ENCODE measurements at places on chromosomes 4 and X.

DNA sequence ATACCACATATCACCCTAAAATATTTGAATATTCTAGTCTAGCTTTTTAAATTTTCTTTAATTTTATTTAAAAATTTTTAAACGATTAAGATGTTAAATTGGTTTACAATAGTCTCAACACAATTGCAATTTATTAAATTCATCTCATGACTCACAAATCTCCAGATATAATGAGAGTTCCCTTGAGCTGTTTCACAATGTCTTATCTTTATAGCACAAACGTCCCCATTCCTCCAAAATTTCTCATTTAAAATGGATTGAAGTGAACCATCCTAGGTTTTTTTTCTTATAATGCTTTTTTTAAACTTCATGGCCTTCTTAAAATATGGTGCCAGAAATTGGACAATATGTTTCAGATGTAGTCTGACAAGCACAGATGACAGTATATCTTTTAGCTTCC, 204.4 kb downstream of the GABRB1 start:
- DNase-seq: no peak

- DNase-seq: no peak
Observed at GRCh38 chr4:155307731-155308277, 69.0 kb downstream of the MAP9 start.

DNA sequence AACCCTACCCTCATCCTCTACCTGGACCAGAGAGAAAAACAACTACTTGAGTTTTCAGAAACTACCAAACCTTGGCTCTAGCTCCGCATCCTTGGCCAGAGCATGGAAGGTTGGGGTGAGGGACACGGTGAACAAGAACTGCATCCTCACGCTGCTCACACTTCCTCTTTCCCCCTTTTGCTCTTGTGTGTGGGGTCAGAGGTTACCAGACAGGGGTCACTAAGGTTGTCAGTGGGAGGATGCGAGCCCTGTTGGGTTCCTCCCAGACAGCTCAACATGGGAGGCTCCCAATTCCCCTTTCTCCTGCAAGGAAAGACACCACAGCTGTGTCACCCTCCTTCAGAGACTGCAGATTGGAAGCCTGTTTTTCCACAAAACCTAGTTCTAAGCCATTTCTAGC, 5.5 kb upstream of the ZXDB start:
- no peak for DNase-seq

GRCh38 chr4:76758290-76758882, 139.6 kb downstream of the SOWAHB start:
- DNase-seq: no peak

DNA sequence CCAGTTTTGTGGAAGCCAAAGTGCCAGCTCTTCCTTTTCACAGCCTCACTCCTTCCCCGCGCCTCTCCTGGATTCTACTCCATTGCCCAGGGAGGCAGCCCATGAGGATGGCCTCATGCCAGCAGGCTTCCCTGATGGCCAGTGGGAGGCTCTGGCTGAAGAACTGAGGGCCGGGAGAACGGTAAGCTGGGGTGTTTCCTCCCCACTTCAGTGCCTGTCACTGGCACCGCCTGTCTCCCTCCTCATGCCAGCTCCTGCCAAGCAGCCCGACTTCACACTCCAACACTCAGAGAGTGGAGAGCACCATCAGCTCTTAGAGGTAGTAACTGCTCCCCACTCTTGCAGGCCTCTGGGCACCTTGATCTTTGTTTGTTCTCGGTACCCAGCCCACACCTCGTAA, 46.9 kb upstream of the STIM2 start:
- no peak for DNase-seq

DNA sequence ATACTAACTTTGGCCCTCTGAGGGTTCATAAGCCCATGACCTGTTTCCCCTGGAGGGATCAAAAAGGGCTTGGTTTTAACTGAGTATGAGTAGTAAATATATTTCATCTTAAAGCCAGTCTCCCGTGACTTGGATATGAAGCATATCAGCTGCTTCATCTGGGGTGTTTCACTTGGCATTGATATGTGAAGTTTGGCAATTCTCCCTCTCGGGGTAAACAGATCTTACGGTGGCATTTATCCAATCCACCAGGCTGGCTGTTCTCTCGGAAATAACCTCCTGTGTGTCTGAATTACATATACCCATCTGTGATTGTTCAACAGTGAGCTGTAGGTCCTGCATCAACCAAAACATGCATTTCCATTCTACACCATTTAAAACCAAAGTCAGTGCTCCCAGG, 130.7 kb downstream of the ADAM29 start:
- no peak for DNase-seq

GRCh38 chr4:109432696-109433095, 919 bp upstream of the SEC24B start:
- no peak for DNase-seq

- DNase-seq: peak; percentile 71
Observed at GRCh38 chr4:71270901-71271300, 67.9 kb upstream of the SLC4A4 start.

GRCh38 chr4:5478169-5478568, 230.2 kb downstream of the EVC2 start:
- DNase-seq: peak; percentile 56

DNA sequence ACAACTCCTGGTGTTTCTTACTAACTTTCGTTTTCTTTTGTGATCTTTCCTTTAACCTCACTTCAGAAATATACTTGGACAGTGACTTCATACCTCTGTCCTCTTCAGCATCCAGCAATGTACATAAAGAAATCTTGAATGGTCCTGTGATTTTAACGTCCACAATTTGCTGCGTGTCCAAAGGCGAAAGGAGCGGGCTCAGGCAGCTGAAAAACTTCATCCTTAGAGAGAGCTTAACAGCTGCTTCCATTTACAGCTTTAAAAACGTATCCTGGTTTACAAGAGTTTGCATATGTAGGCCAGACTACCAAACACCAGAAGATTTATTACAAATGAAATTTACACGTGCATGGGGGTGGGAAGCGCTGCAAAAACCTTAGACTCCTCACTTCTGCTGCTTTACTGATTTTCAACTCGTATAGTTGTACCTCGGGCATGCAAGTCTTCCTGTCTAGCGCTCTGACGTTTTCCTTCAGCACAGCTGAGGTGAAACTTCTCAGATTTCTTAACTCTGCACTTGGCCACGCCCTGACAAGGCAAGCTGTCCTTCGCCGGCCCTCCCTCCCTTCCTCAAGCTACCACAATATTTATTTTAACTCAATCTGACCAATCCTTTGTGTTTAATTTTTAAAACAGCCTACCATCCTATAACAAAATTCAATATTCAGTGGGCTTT, 406.4 kb downstream of the FAM47A start:
- DNase-seq: peak; percentile 76

DNA sequence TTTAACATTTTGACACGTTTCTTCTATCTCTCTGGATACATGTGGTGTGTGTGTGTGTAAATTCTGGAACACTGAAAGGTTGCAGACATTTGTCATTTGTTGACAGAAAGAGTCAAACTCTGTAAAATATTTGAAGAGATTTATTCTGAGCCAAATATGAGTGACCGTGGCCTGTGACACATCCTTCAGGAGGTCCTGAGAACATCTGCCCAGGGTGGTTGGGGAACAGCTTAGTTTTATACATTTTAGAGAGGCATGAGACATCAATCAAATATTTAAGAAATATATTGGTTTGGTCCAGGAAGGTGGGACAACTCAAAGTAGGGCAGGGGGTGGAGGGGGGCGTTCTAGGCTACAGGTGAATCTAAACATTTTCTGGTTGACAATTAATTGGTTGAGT, 40.7 kb upstream of the CD40LG start:
- DNase-seq: no peak

GRCh38 chr4:70183168-70183939, 12.2 kb upstream of the ODAM start:
- DNase-seq: peak; percentile 71

- DNase-seq: no peak
Observed at GRCh38 chrX:134004084-134004483, 18.7 kb upstream of the GPC3 start.

DNA sequence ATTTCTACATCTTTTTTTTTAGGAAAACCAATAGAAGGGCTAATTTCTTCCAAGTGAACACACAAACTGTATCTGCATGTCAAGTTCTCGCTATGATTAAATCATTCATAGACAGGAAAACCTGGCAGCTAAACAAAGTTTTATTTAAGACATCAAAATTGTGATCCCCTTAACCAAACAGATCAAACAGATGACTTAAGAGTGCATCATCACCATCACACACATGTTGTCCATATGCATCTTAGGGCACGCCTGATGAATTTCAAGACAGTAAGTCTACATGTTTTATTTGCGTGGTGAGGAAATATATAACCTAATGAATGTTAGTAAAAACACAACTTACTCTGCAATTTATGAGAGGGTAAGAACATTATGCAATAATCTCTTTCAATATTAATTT, 317.0 kb upstream of the ANXA10 start:
- DNase-seq: no peak

GRCh38 chr4:18394656-18395055, 373.1 kb upstream of the LCORL start:
- DNase-seq: no peak

GRCh38 chr4:121485190-121485804, 104.5 kb upstream of the QRFPR start:
- DNase-seq: no peak

- DNase-seq: peak; percentile 55
Observed at GRCh38 chrX:43467608-43468234, 188.4 kb upstream of the MAOA start.

DNA sequence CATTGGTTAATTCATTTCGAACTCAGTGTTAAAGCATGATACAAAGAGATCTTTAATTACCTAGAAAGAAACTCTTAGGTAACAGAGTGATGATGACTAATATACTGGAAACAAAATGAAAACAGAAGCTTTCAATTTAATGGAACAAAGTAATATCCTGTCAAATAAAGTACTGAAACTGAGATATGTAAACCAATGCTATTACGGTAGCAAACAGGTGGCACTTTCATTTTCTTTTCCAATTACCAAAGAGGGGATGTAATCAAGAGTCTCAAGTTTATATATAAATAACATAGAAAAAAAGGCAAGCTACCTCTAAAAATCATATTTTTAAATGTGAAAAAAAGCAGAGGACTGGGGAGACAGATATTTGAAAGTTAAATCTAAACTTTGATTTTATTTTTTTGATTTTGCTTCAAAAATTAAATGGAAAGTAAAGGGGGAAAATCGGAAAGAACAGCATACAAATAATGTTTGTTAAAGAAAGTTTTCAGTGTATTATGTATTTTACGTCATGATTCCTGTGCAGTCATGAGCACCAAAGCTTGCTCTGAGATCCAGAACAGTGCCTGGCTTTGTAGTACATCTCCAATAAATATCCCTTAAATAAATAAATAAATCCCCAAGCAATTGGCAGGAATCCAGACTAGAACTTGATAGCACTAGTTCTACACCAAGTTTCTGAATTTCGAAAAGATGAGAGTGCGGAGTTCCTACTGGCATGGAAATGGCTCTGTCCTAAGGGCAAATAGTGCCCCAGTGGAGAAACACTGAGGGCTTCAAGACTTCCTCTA, 25.0 kb upstream of the RAPGEF2 start:
- no peak for DNase-seq

DNA sequence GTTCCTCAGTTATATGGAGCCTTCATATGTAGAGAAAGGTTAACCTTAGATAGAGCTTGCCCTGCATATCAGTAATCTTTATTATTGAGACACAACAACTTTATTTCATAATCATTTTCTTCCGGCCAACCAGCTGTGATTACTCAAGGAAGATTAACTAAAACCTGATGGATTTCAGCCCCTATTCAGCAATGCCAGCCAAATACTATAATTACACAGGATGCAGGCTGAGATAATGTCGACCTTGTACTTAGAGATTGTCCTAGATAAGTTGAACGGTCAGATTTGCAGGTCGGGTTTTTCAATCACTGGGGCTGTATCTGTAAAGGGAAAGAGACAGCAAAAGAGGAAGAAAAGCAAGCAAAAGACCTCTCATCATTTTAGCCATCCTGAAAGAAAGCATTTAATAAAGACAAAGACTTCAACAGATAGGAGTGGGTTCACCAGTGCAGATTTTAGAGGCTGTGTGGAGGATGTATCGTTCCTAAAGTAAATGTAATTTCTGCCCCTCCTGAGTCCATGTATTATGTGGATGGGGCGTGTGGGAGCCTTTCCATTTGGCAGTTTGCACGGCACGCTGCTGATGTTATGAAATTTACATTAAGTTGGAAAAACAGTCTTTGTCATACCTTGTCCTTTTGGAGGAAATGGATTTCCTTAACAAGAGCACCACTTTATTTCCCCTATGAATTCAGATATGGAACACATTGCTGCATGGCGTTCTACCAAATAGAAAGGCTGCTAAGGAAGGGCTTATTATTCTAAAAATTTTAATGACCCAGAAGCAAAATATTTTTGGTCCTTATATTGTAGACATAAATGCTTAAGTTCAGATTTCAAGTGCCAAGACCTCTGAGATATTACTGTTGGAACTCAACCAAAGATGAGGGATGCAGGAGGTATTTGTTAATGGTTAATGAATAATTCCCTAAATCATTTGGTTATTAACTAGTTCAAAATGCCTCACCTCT, 496.7 kb downstream of the SPRY1 start:
- no peak for DNase-seq

DNA sequence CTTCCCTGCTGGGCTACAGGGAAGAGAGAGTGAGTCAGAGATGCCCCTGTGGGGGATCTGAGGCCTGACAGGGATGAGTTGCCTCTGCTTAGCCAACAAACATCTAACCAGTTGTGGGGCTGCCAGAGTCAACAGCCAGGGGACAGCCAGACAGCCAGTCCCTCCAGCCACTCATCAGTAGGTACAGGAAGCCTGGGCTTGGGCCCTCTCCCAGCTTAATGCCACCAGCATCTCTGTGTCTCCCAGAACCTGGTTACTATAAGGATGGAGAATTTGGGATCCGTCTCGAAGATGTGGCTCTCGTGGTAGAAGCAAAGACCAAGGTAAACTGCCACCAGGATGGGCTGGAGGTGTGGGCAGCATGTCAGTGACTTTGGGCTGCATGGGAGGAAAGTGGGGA, 17.3 kb upstream of the SASH3 start:
- DNase-seq: no peak

GRCh38 chrX:124211312-124211942, 121.0 kb upstream of the TEX13D start:
- peak; percentile 54 for DNase-seq

- no peak for DNase-seq
Observed at GRCh38 chr4:20552004-20552403, 148.3 kb upstream of the PACRGL start.

DNA sequence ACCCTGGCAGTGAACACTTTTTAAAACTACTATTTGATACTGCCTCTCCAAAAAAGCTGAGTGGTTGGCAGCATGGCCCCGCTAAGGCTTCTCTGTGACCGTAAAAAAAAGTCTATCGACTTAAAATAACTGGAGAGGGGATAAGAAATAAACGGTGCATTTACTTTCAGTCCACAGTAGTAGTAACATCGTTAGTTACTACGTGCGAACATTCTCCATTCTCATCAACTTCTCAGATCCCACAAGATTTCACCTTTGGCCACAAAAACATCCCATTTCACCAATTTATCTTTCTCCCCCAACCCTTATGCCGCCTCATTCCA, 524 bp upstream of the EXOSC9 start:
- no peak for DNase-seq

DNA sequence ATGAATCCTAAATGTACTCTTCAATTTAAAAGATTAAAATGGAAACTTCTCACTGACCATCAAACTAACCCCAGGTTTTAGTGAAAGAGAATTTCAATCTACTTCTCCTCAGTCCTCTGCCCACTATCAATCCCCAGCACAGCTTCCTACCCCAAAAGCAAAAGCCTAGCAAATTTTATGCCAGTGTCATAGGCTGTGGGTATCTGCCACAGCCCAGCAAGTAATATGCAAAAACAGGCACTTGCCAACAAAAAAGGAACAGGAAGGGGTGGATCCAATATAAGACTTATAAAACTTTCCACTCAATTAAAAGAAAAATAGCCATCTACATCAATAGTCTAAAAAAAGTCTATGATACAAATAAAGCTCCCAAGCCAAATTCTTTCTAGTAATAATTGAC, 22.3 kb downstream of the CAMK2D start:
- DNase-seq: no peak
